NCI-H1417 (cell line): ENCODE measurements at places on chromosomes 1 and 21.

DNA sequence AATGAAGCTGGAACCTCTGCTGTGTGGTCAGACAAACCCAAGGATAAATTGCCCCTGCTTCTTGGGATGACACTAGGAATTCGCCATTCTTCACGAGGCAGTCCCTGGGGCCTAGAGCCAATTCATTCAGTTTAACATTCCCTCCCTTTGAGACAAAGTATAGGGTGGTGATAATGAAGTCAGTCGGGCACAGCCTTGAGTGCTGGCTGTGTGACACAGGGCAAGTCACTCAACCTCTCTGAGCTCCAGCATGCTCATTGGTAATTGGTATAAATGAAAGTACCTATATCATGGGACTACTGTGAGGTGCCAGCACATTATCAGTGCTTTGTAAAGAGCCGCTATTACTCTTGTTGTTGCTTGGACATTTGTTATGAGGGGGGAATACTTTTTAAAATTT is 64.9 kb upstream of the DIRAS3 start:
- DNase-seq = no peak

DNA sequence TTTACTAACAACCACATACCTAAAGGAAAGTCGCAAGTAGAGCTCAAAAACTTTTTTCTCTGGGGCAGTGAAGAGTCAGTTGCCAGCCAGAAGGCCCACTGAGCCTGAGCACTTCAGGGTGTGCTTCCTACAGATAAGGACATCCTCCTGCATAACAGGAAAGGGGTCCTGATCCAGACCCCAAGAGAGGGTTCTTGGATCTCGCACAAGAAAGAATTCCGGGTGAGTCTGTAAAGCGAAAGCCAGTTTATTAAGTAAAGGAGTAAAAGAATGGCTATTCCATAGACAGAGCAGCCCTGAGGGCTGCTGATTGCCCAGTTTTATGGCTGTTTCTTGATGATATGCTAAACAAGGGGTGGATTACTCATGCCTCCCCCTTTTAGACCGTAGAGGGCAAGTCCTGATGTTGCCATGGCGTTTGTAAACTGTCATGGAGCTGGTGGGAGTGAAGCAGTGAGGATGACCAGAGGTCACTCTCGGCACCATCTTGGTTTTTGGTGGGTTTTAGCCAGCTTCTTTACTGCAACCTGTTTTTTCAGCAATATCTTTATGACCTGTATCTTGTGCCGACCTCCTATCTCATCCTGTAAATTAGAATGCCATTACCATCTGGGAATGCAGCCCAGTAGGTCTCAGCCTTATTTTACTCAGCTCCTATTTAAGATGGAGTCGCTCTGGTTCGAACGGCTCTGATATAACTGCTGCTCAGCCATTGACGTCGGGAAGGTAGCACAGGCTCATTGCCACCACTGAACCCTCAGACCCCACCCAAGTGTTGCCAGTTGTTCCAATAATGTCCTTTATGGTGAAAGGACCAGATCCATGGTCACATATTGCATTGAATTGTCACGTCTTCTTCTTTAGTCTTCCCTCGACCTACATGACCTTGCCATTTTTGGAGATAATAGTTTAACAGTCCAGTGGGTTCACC is 96.6 kb upstream of the ERRFI1 start:
- DNase-seq = no peak

DNA sequence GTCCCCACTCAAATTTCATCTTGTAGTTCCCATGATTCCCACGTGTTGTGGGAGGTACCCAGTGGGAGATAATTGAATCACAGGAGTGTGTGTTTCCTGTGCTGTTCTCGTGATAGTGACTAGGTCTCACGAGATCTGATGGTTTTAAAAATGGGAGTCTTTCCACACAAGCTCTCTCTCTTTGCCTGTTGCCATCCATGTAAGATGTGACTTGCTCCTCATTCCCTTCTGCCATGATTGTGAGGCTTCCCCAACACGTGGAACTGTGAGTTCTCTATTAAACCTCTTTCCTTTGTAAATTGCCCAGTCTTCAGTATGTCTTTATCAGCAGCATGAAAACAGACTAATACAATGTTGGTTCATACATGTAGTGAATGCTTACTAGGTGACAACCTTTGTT is 163.2 kb upstream of the PALMD start:
- DNase-seq = no peak

DNA sequence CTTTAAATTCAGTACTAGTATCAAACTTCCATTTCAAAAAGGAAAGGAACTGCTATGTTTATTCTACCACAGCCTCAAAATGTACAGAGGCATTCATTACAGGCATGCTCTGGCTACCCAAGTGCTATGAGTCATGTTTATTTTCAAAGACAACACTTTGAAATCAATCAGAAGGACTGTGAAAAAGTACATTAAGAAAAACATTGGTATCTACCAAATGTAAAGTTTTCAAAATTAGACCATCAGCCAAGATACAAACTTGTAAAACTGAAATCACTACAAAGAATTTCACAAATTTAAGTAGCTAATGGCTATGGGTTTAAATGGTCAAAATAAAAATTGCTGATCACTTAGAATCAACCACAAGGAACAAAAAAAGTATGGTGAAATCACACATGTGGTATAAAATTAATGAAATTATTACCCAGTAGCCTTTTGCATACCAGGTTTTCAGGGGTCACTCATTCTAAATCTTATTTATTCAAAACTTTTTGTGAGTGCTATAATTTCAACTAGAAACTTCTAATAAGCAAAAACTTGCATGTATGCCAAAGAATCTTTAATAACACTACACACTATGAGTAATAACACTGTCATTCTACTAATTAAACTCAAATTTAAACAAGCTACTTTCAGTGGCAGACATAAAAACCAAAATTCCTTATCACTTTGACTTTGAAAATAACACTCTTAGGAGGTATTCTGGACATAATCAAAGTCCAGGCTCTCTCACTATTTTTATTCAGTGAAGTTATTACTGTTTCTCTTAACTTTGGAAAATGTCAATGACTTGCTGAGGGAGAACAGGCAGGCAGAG is 49.2 kb downstream of the ENAH start:
- no peak for DNase-seq

GRCh38 chr1:18340158-18340764 is 140.5 kb upstream of the KLHDC7A start:
- DNase-seq = no peak

DNA sequence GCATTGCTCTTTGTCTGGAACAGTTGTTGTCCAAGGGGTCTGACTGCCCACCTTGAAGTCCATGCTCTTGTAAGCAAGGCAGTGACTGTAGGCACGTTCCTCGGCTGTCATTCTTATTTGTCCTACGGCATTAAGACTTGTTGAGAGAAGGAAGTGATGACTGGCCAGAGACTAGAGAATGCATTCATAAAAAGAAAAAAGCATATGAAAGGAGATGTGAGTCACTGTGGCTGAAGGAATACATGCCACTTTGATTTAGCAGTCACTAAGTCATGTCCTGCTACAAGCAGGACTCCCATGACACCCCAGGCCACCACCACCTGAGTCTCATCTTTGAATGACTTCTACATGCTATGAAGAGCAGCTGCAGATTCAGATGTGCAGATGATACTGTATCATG is 50.5 kb downstream of the CNN3 start:
- no peak for DNase-seq

- DNase-seq = no peak
These were observed 157.3 kb downstream of the SLC30A10 start for GRCh38 chr1:219771080-219771479.

- no peak for DNase-seq
These were observed 62.9 kb upstream of the ATP1A1 start for GRCh38 chr1:116310180-116310579.

DNA sequence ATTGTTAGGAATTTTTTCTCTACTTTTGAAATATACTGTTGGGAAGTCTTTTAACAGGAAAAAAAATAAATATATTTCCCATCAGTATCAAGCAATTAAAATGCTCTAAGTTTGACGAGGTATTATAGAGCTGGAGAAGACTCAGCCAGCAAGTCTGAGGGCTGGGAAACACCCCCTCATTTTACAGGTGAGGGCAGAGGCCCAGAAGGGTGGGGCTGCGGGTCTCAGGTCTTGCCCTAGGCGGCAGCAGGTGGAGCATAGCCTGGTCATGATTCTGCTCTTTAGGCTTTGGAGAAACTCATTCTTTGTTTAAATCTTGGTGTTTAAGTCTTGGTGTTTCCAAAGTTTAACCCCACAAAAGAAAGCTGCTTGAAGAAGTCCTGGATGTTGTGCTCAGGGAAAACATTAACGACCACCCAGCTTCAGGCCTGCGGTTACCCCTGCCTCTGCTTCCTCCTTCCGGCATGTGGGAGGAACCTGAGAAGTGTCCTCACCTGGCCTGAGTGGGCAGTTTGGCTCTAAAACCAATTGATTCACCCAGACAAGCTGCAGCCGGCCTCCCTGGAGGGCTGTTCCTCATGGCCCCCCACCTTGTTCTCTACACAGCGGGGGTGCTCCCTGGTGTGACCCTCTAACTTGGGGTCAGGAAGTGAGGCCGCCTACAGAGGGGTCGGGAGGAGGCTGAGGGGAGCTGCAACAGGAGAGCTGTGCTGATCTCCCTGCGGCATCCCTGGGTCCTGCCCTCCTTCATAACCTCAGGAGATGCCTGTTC is 41.7 kb downstream of the OLFML2B start:
- no peak for DNase-seq

GRCh38 chr1:244311784-244312532 is 139.8 kb downstream of the ADSS2 start:
- no peak for DNase-seq

- no peak for DNase-seq
These were observed 5.7 kb downstream of the ACAP3 start for GRCh38 chr1:1302006-1302430.

GRCh38 chr1:203744075-203744972 is 20.7 kb upstream of the LAX1 start:
- DNase-seq = no peak

GRCh38 chr1:162619076-162619475 is 13.2 kb upstream of the DDR2 start:
- no peak for DNase-seq

DNA sequence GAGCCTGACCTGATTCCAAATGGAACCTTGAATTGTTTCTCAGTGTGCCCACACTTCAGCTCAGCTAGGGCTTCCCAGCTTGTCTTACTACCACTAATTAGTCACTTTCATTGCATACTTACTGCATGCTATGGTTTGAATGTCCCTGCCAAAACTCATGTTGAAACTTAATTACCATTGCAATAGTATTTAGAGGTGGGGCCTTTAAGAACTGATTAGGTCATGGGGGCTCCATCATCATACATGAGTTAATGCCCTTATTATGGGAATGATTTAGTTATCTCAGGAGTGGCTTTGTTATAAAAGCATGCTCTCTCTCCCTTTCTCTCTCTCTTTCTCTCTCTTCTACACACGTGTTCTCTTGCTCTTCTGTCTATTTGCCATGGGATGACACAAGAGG is 68.3 kb downstream of the NENF start:
- no peak for DNase-seq

DNA sequence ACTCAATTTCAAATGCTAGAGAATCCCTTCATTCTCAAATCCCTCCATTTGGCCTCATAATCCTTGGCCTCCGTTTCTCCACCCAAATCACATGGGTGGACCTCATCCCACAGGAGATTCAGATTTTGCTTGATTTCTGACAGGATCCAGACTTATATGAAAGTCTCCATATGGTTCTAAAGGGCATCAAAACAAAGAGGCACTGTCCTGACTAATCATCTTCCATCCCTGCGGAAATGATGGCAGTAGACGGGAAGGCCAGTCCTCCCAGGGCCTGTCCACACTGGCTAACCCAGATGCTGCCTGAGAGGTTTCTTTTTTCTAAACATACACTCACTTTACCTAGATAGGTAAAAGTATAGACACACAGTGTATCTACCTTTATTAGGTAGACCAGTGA is 18.8 kb downstream of the ORC1 start:
- DNase-seq = no peak

GRCh38 chr1:61284248-61284854 is 202.0 kb downstream of the NFIA start:
- DNase-seq = no peak

- no peak for DNase-seq
These were observed 22.5 kb downstream of the RSPH1 start for GRCh38 chr21:42473498-42474042.

- DNase-seq = no peak
These were observed 182.1 kb downstream of the MRPL39 start for GRCh38 chr21:25425156-25425555.

DNA sequence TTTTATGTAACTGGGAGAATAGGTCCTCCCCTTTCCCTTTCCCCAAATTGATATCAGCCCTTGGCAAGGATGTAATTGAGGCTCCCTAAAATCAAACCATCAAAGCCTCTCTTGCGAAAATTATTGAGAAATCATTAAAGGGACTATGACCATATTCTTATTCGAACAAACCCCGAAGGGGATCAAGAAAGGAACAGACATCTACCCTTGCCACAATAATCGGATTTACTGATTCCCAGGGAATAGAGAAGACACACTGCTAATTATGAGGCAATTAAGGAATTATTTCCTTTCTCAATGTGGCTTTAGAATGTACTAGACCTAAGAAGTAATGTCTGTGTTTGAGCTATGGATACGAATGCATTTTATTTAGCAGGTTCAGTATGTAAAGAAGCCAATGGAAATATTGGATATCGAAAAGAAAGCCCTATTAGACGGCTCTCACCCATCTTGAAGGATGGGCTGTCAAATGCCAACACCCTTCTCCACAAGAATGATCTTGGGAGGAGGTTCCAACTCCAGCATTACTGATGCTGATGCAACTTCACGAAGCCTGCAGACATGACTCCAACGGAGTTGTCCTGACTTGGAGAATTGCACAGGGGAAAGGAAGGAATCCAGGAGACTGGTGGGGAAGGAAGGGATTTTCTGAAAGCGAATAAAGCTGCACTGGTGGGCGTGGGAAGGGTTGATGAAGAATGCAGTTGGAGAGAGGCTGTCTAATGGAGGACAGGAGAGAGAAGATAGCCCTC is 11.6 kb upstream of the PTPRF start:
- no peak for DNase-seq

GRCh38 chr21:24823247-24823646 is 784.0 kb downstream of the MRPL39 start:
- no peak for DNase-seq

DNA sequence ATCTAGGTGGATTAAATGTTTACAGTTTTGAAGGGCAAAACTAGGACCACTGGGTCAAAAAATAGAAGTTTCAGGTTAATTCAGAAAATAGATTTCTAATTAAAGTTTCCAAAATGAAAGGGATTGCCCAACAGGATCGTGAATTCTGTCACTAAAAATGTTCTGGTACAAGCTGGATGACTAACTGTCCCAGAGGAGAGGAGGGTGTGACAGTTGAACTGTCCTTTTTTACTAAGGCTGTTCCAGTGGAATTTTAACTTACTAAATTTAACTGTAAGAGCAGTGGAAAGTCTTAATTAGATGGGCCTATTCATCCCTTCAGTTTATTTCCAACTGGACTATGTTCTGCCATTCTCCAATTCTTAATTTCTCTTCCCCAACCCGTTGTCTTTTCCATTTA is 7.2 kb downstream of the SNX7 start:
- DNase-seq = no peak

GRCh38 chr1:156664046-156664766 is 13.0 kb downstream of the NES start:
- peak; percentile 44 for DNase-seq
